ENCODE measurements at places on chromosomes 3 and 15.

DNA sequence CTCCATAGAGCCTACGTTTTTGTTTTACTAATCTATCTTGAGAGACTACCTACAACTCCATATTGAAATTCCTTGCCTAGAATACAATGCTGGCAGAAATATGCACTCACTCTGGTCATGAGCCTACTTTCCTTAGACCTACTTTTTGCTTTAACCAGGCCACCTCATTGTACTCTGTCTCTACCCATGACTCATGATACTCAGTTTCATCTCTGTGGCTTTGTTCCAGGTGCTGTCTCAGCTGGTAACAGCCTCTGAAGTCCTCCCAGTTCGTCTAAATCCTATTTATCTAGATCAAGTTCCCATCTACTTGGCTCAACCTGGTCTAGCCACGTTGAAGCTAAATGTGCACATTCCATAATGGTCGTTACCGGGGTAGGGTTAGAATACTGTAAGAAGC is 536.4 kb downstream of the RSL24D1 start:
- no peak for DNase-seq

GRCh38 chr15:60627298-60627943 is 148.5 kb upstream of the ICE2 start:
- no peak for DNase-seq

DNA sequence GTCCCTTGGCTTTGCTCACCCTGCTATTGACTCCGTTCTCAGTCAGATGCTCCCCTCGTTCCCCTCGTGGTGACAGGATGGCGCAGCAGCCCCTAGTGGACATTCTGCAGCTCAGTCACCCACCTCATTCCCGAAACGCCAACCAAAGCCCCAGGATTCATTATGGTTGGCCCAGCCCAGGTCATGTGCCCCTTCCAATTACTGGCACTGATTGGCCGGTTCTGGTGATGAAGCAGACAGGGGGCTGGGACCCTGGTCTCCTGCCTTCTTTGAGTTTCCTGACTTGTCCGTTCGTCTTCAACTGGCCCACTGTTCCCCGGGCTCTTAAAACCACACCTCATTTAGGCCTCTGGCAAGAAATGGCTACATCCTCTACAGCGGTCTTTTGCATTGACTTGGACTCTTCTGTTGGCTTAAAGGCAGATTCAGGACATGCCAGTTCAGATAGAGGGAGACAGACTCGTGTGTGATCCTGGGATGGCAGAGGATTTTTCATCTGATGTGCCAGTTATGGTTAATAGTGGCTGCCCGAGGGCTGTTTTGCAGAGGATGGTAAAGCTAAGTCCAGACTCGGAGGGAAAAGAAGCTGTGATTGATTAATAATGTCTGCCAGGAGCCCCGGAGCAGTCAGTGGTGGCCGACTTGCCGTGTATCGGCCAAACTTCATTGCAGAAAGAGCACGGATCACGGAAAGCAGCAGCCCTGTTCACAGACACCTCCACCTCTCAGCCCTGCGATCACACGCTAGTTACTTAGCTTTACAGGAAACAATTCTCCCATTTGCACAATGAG is 37.8 kb downstream of the LSM3 start:
- peak; percentile 52 for DNase-seq

GRCh38 chr15:64438653-64439447 is 21.5 kb upstream of the ZNF609 start:
- no peak for DNase-seq

DNA sequence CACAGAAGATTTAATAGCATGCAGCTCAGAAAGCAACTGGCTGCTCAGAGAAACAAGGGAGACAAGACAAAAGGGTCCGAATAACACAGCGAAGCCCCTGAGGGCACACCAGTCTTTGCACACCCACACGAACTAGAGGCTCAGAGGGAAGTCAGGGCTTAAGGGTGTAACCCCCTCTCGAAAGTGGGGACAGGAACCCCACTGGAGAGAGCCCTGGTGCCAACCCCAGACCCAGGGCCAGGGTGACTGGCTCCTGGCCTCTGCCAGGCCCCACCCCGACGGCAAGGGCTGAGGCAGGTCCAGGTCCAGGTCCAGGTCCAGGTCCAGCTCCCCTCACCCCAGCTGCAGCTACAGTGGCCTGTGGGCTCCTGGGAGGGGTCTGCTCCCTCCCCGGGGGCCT is 10.5 kb upstream of the PRR23E start:
- DNase-seq: no peak

DNA sequence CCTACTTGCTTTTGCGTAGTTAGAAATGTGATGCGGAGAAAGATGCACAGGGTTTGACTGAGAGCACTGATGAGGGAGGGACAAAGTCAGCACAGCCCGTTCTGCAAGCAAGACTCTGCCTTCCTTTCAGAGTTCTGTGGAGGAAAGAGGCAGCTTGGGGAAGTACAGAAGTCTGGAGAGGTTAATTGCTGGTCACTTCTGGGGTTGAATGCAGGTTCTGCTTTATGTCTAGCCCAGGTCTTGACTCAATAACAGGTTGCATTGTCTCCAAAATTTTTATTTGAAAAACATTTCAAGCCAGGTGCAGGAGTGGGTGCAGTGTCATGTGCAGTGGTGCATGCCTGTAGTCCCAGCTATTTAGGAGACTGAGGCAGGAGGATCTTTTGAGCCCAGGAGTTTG is 461.7 kb downstream of the NR2F2 start:
- DNase-seq: no peak

- no peak for DNase-seq
These were observed 148.0 kb downstream of the TPRA1 start for GRCh38 chr3:127442506-127442905.

GRCh38 chr15:39056357-39056756 is 491.7 kb upstream of the RASGRP1 start:
- no peak for DNase-seq

- DNase-seq: no peak
These were observed 32.4 kb upstream of the ALCAM start for GRCh38 chr3:105334138-105334882.
